ENCODE measurements at places on chromosomes 1 and 21. TPM values are rescaled to one million over a fixed set of nuclear protein-coding genes. Genes with fewer than 3 reads are reported as not detected.
A peak's percentile ranks its signal among the peaks of the same experiment; 100 is the strongest.

Gene AMY1B
- total RNA-seq: not detected

Gene TNFRSF8
- total RNA-seq: 1.5 TPM

DNA sequence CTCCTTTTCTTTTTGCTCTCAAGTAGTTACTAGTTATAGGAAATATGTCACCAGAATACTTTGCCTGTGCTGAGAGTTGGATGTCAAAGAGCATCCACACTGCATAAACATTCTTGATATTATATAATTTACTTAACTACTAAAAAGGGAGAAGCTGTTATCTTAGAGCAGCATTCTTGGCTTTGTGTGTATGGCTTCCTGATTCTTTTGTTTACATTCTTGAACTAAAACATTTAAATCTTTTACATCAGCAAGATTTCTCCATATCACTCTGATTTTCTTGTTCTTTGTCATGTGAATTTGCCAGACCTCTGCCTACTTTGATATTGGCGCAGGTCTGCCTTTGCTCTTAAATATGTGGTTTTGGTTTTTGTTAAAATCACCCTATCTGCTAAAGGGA, 48.8 kb downstream of the SUCO start:
- no peak for DNase-seq

Gene IGSF3
- 0.54 TPM for total RNA-seq

DNA sequence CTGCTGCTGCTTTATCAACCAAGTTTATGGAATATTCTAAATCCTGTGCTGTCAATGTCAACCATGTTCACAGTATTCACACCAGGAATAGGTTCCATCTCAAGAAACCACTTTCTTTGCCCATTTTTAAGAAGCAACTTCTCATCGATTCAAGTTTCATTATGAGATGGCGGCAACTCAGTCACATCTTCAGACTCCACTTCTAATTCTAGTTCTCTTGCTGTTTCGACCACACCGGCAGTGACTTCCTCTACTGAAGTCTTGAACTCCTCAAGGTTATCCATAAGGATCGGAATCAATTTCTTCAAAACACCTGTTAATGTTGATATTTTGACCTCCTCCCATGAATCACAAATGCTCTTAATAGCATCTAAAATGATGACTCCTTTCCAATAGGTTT, 39.7 kb upstream of the IFNLR1 start:
- no peak for DNase-seq

DNA sequence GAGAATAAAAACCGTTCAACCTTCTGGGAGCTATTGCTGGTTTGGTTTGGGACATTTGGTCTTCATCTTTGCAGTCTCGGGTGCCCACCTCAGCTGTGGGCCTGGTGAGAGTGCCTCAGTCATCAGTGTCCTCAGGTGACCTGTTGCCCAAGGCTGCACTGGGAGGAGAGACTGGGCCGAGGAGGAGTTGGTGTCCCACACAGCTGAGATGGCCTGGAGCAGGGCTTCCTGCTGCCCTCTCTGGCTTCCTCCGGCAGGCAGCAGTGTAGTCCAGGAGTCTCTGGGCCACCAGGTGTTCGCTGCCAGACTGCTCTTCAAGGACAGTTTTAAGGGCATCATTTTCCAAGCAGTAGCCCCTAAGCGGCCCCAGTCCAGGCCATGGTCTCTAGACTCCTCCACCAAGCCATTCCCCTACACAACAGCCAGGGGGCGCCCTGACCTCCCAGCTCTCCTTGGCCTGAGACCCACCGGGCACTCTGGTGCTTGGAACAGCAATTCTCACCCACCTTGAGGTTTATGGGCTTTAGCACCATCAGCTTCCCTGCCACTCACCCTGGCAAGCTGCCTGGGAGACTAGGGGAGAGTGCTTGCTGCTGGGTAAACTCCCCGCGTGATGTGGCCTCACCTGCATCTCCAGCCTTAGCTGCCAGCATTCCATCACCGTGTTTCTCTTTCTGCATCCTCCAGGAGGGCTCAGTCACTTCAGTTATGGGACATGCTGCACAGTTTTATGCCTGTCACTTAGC, 9.1 kb upstream of the SYTL1 start:
- peak; percentile 73 for DNase-seq

GRCh38 chr1:84753516-84754385, 63.5 kb upstream of the SSX2IP start:
- peak; percentile 78 for DNase-seq

DNA sequence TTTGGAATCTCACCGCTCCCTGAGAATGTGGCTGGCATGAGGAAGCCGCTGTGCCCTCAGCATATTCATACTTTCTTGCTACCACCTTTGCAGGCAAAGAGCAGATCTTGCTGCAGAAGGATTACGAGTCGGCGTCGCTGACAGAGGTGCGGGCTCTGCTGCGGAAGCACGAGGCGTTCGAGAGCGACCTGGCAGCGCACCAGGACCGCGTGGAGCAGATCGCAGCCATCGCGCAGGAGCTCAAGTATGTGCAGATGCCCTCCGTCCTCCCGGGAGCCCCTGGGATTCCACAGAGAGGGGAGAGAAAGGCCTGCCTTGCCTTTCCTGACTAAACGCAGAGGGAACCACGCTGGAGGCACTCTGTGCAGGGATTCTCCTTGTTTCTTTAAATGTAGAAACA, 50.6 kb upstream of the MTR start:
- no peak for DNase-seq

- peak; percentile 43 for DNase-seq
Observed at GRCh38 chr1:25610822-25611630, 5.6 kb upstream of the MAN1C1 start.

DNA sequence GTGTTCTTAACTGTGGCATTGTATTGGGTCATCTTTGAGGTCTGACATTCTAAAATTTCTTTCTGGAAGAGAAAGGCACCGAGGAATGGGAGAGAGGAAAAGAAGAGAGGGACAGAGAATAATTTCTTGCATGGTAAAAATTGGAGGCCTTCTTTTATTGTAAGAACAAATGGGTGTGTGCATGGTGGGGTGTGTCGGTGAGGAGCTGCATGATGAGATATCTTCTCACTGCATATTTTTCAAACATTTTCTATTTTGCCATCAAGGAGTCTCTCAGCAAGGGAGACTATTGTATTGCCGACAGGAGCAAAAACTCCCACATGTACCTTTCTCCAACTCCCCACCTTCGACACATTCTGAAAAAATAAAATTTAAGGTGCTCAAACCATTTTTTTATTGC, 6.5 kb upstream of the CTSE start:
- DNase-seq: no peak

GRCh38 chr1:232600424-232601258, 29.3 kb downstream of the SIPA1L2 start:
- no peak for DNase-seq

Gene RRP15
- 24.3 TPM for total RNA-seq

GRCh38 chr1:185477638-185478580, 160.9 kb upstream of the IVNS1ABP start:
- no peak for DNase-seq

DNA sequence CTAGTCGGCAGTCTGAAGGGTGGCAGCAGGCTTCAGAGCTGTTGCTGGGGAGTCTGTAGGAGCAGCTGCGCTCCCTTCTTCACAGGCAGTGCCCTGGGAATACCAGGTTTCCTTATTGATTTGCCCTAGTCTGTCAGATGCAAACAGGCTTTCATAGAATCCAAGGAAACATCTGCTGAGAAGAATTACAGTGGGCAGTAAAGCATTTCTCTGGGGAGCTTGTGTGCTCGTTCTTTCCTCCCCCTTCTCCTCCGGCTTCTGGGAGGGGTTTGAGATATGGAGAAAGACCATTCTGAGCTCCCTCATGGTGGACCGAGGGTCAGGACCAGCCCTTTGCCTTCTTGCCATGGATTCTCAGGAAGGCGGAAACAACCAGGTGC, 25.4 kb upstream of the PARP1 start:
- DNase-seq: no peak

DNA sequence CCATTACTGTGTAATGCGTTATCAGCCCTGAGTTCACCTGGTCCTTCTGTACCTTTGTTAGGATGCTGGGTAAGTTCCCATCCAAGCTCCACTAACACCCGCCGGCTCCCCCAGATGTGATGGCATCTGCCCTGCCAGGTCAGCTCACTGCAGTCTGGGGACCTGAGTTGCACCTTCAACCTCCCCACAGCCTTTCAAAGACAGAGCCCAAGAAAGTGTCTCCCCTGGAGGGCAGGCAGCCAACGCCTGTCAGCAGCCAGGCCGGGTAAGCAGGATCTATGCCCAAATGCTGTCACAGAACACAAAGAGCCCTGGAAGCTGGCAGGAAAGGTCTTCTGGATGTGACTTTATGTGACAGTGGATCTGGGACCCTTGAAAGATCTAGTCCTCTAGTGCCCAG, 13.7 kb downstream of the MRAP start:
- no peak for DNase-seq

Gene GJB3
- total RNA-seq: not detected

Gene HPCAL4
- 3.0 TPM for total RNA-seq

Gene C8B
- not detected for total RNA-seq

Gene CGN
- 1.9 TPM for total RNA-seq

Gene PROK1
- total RNA-seq: not detected

DNA sequence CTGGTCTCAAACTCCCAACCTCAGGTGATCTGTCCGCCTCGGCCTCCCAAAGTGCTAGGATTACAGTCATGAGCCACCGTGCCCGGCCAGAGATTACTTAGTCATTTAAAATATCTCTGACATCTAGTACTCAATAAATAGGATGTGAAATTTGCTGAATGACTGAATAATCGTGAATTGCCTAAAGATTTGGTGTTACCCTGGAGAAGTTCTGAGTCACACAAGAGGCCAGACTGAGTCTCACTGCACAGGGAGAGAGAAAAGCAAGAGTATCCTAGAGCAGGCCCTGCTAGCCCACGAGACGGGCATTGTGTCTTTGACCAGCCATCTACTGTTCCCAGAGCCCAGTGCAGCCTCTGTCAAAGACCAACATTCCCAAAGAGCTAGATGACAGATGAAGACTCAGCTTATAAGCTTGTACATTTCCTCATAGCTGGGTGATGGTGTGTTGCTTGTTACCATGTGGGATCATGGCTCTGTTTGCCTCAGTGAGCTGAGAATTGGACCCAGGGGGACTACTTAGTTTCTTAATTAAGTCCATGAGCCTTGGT, 5.6 kb upstream of the EIF4G3 start:
- no peak for DNase-seq
